ENCODE measurements at places on chromosomes 1 and 21. TPM values are rescaled to one million over a fixed set of nuclear protein-coding genes. Genes with fewer than 3 reads are reported as not detected.

DNA sequence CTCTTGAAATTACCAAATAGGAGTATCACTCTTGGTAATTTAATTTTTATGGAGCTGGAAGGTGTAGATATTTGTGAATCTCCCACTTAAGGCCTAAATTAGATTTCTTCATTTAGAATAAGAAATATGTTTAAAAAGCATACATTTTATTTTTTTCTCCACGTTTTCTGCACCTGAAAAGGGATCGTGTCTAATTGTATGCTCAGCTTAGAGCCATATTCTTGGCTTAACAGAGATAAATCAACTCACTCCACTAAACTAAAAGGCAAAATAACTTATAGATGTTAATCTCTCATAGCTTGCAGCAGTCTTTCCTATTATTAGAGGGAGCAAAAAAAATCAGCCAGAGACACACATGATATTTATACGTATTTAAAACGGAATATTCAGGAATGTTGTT, 336.8 kb upstream of the SGIP1 start:
- no peak for DNase-seq

- DNase-seq, result no peak
These were observed 120.4 kb upstream of the PTGFR start for GRCh38 chr1:78370356-78370755.

DNA sequence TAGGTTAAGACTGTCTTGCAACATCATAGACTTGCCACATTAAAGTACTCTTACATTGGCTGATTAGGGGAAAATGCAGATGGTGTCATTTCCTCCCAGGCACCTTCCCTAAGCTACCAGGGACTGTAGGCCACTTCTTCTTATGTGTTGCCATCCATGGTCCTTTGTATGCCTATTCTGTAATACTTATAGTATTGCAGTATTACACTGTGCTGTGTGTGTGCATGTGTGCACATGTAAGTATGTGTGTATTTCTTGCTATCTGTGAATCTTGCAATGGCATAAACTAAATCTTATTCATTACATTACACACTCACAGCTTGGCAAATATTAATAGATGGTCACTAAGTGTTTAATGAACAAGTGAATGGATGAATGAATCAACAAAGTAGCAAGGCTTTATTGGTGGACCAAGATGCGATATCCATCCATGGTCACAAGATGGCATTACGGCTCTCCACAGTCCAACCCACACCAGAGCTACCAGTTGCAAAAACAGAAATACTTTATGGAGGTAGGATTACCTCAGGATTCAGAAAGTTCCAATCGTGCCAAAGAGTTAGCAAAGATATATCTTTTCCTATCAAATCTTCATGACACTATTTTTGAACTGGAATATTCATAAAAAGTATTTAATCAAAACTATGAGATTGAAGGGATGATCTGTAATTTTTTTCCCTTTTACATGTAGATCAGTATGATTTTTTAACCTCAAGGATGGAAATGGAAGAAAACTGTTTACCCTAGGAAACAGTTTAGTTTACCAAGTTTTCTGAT, 160.2 kb downstream of the DENND1B start:
- DNase-seq, result peak; percentile 70

DNA sequence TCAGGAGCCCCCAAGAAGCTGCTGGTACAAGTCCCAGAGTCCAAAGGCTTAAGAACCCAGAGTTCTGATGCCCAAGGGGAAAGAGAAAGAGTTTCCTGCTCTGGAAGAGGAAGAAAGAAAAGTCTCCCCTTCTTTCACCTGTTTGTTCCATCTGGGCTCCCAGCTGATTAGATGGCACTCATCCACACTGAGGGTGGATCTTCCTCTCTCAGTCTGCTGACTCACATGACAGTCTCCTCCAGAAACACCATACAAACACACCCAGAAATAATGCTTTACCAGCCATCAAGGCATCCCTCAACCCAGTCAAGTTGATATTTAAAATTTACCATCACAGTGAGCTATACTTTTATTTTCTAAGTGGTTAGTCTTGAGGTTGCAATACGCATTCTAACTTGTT, 257.9 kb downstream of the PAPPA2 start:
- no peak for DNase-seq

Gene GPR161
- 41.8 TPM for total RNA-seq

Gene SGIP1
- total RNA-seq, result 0.16 TPM

Gene DHRS3
- total RNA-seq, result not detected

Gene MROH9
- total RNA-seq, result not detected

Gene NHLH1
- not detected for total RNA-seq

Gene PLPPR4
- total RNA-seq, result not detected
